ENCODE measurements at places on chromosomes 5 and 9.

GRCh38 chr5:95238560-95239325, 46.2 kb downstream of the MCTP1 start:
- no peak for DNase-seq

- DNase-seq = peak; percentile 53
Observed at GRCh38 chr9:37953775-37954437, 50.0 kb upstream of the SLC25A51 start.

- DNase-seq = no peak
Observed at GRCh38 chr5:23721336-23721735, 213.9 kb downstream of the PRDM9 start.

DNA sequence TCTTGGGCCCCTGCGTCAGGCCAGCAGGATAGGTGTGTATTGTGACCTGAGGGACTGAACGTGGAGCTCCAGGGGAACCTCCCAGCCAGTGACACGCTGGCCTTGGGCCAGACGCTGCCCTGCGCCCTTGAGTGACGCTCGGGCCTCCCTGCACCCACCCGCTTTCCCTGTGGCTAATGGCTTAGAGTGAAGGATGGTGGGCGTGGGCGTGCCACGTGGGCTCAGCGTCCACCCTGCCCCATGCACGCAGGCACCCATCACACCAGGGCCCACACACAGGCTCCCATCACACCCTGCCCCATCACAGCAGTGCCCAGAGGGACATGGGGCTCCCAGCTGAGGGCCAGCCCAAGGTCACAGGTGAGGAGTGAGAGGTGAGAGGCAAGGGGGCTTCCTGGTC, 5.1 kb upstream of the FUT7 start:
- DNase-seq = no peak
